ENCODE measurements at places on chromosomes 16 and 17.

DNA sequence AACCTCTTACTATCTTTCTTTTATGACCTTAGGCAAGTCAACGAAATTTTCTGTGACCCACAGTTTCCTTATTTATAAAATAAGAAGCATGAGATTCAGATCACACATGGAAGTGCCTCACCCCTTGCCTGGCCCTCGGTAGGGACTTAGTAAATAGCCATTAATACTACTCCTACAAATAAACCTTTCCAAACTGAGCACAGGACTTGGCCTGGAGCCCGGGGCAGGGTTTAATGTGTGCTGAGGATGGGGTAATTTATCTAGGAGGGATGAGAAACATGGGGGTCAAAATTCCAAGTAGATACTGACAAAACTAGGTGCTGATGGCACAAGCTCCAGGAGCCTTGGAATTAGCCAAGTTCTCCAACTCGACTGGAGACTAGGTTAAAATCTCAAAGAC is 35.0 kb downstream of the PITPNC1 start:
- DNase-seq = no peak

DNA sequence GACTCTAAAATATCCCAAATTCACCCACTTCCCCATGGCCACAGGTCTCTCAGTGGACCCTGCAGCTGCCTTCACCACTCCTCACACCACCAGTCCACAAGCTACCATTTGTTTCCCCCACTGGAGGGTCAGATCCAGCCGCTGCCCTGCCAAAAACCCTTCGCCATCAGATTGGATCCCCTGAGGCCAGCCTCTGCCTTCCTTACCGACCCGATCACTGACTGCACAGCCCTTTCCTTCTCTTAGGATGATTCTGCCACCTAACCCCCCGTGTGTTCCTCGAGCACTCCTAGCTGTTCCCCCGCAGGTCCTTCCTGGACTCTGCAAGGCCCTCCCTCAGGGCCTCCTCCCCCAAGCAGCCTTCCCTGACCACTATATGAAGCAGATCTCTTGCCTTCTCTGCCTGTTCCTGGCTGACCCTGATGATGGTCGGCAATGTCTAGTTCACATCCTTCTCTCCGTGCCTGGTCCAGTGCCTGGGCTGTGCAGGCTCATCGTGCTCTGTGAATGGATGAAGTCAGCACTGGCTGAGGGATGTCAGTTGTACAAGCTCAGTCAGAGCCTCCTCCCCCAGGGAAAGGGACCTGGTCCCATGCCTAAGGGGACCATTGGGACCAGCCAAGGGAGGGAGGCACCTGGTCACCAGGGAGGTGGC is 46.0 kb downstream of the CPNE2 start:
- no peak for DNase-seq

- no peak for DNase-seq
Measured at GRCh38 chr17:41586863-41587495, at the start of gene KRT14. KRT14 (minus strand) TSS chr17:41586895; CDS start chr17:41586834, 61 bp downstream.

- no peak for DNase-seq
Measured at GRCh38 chr16:76583466-76583865, 306.3 kb downstream of the CNTNAP4 start.

GRCh38 chr17:44002141-44002848 is 2.1 kb upstream of the NAGS start:
- DNase-seq = no peak
